ENCODE measurements at places on chromosomes 12 and 14. TPM values are rescaled to one million over a fixed set of nuclear protein-coding genes. Genes with fewer than 3 reads are reported as not detected.

- DNase-seq = no peak
These were observed 9.8 kb upstream of the GNPNAT1 start for GRCh38 chr14:52801014-52801712.

DNA sequence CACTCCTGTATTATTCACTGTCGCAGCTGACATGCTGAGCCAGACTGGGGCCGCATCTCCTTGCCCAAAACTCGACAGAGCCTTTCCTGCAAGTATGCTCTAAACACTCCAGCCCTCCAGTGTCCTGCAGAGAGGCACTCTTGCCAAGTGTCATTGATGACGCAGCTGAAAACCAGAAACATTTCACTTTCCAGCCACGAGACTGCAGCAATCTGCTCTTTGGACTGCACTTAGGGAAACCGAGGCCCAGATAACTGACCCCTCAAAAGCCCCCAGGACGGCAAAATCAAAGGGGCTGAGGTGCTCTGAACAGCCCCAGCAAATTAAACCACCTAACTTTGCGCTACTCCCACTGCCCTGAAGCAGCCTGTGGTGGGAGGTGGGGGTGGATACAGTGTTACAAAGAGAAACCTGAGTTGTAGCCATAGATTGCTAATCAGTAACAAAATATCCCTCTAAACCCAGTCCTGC, 2.6 kb downstream of the CCDC85C start:
- no peak for DNase-seq

DNA sequence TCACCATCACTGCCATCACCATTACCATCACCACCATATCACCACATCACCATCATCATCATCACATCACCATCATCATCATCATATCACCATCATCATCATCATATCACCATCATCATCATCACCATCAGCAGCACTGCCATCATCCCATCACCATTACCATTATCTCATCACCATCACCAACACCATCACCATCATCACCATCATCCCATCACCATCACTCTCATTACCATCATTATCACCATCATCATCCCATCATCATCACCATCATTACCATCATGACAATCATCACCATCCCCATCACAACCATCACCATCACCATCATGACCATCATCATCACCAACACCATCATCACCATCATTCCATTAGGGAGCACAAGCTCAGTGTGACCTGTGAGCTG, 318.0 kb downstream of the ADGRD1 start:
- DNase-seq = no peak

- DNase-seq = no peak
These were observed 1.1 kb upstream of the RFX4 start for GRCh38 chr12:106581543-106582248.

GRCh38 chr12:32030151-32030550, 70.9 kb downstream of the RESF1 start:
- DNase-seq = no peak

GRCh38 chr12:95328708-95329107, 111.1 kb downstream of the VEZT start:
- DNase-seq = no peak

GRCh38 chr14:75222208-75222701, 45.8 kb upstream of the TMED10 start:
- no peak for DNase-seq

GRCh38 chr12:122937622-122938091, 28.6 kb downstream of the ABCB9 start:
- DNase-seq = no peak

DNA sequence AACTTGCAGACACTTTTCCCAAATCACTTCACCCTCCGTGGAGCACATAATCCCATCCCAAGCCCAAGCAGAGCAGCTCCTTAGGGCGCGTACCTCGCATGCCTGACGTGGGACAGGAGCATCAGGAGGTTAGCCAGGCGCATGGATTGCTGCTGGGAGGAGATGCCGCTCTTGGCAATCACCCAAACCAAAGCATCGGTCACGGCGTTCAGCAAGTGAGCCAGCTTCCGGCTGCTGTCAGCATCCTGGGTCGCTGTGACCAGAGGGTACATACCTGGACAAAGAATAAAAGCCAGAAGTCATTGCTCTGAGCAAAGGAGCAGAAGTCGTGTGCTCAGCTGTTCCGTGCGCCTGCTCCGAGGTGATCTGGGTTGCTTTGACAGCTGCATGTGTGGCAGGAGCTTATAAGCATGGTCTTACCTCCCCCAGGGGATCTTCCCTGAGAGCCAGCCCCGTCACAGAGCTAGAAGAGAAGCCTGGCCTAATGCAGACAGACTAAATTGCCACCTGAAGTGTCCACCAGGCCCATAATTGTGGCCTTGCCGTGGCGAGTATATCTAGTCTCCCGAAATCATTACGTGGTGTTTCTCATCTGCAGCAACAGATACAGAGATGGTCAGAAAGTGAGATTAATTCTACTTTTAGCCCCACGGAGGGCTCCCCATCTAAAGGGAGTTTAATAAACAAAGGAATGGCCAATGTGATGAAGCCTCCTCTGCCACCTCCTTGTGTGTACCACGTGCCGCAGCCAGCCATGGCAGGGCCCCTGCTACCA, 59.1 kb downstream of the ESR2 start:
- DNase-seq = no peak

- no peak for DNase-seq
These were observed 1.0 kb upstream of the KRT18 start for GRCh38 chr12:52947738-52948423.

DNA sequence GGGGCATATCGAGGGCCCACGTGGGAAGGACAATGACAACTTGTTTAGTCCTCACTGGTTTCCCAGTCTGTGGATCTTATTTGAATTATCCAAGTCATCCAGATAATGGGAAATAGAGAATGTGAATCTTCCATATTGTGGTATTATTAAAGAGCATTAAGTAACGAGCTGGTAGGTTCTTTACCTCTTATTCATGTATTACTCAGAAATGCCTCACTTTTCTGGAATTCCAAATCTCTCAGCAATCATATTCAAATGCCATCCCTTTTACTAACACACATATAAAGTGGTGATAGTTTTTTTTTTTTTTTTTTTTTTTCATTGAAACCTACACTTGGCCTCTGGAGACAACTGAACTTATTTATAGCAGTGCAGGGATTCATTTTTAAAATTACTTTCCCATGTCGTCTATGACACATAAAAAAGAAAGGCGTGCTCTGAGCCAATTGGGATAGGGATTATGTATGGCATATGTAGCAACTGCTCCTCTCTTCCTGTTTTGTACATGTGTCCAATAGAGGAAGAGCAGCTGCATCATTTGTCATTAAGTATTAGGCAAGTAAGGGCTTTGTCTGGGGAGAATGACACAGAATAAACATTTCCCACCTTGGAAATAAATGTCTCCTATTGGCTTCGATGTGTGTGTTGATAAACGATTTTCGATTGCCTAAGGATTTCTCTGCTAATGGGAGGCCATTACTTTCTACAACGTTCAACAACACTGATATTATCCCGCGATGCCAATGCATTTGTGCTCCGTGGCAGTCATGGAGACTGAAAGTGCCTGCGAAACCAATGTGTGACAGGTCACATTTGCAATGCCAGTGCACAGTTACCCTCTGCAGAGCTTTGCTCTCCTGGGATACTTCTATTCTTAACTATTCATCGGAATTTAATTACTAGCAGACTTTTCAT, 78.6 kb upstream of the IFNG-AS1 start:
- DNase-seq = no peak

CLEC6A gene
- not detected for total RNA-seq

AMN gene
- total RNA-seq = 15.0 TPM

FAM161B gene
- 5.1 TPM for total RNA-seq

RAB21 gene
- total RNA-seq = 59.5 TPM

CCNB1IP1 gene
- 23.0 TPM for total RNA-seq
